ENCODE measurements at places on chromosomes 13 and 19.

DNA sequence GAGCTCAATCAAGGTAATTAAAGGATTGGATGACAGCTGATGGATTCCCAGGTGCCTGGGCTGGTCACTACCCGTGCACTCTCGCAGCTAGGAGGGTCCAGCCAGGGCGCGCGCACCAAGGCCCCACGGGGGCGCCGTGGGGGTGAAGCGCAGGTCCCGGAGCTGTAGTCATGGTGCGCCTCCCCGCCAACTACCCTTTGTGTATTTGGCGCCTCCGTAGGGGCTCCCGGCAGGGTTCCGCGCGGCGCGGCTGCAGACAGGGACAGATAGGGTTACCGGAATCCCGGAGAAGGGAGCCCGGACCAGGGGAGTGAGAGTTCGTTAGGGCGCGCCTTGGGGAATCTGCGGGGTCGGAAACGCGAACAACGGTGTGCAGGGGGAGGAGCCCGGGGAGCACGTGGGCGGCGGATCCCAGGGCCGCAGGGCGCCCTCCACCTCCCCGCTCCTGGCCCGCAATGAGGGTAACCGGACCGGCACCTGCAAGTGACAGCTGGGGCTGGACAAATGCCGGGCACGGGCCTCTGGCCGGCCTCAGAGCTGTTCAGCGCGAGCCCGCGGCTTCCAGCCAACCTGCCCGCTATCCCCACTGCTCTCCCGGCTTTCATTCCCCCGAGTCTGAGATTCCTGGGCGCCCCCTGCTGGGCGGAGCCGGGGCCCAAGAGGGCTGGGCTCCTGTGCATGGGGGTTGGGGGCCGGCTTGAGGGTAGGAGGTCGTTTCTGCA lies 3.4 kb upstream of the PRAM1 start:
- DNase-seq, result peak; percentile 94

- no peak for DNase-seq
Observed at GRCh38 chr13:74024314-74024713, 109.9 kb downstream of the KLF12 start.

GRCh38 chr13:78657699-78658629 lies 991 bp downstream of the OBI1 start:
- no peak for DNase-seq

GRCh38 chr19:44792281-44792680 lies 14.6 kb downstream of the CBLC start:
- no peak for DNase-seq

DNA sequence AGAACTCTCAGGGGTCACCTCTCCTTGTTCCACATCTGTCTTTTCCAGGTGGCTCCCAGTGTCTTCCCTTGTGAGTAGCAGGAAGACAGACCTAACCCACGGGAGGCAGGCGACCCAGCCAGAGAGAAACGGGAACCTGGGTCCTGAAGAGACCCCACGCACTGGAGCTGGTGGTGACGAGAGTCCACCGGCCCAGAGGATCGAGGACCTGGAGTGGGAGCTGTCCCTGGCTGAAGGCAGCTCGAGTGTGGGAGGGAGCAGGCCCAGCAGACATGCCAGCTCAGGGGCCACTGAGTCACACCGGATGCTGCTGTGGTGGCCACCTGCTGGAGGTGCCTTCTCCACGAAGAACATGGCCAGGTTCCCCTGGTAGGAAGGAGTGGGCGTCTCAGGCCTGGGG lies 66.5 kb upstream of the ATP12A start:
- no peak for DNase-seq

DNA sequence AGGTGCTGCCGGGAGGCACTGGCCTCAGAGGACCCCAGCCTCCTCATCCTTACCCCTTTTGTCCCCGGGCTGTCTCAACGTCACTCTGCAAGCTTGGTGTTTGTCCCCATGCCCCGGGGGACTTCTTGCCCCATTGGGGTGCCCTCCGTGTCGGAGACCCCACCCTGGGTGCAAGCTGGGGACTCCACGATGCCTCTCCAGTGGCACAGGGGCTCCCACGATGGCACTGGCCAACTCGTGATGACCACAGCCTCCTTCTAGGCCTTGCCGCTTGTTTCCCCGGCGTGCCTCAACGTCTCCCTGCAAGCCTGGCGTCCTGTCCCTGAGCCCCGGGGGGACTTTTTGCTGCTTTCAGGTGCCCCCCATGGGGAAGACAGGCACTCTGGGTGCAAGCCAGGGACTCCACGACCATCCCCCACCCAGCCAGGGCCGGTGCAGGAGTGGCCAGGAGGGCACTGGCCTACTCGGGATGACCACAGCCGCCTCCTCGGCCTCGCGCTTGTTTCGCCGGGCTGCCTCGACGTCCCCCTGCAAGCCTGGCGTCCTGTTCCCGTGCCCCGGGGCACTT lies 237.0 kb downstream of the TUBA3C start:
- DNase-seq, result no peak

DNA sequence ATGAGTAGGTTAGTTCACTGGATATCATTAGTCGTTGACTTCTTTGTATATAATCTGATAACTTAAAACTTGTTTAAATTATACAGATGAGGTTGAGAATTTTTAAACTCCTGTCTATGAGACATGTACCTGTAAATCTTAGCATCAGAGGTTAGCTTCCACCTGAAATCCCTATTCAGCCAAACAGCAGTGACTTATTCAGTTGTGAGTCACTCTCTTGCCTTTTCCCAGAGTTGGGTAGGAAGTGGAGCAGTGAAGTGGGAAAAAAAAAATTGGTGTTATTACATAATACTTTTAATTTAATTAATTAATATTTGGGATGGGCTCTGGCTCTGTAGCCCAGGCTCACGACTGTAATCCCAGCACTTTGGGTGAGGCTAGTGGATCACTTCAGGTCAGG lies 32.9 kb downstream of the ZNF701 start:
- no peak for DNase-seq

DNA sequence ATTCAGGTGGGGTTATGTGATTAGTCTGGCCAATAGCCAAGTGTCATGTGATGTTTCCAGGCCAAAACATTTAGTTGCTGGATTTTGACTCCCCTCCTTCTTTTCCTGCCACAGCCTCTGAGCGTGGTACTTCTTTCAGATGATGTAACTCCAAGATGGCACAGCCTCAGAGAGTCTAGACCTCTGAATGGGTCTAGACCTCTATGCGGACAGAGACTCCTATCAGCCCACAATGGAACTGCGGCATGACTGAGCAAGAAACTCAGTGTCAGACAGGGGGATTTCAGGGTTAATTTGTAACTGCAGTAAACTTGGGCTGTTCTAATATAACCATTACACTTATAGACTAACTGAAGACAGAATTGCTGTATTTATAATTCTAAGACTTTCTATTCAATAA lies 42.6 kb upstream of the ZDHHC20 start:
- DNase-seq, result no peak

GRCh38 chr13:58852076-58852475 lies 1220.5 kb downstream of the PCDH17 start:
- no peak for DNase-seq

DNA sequence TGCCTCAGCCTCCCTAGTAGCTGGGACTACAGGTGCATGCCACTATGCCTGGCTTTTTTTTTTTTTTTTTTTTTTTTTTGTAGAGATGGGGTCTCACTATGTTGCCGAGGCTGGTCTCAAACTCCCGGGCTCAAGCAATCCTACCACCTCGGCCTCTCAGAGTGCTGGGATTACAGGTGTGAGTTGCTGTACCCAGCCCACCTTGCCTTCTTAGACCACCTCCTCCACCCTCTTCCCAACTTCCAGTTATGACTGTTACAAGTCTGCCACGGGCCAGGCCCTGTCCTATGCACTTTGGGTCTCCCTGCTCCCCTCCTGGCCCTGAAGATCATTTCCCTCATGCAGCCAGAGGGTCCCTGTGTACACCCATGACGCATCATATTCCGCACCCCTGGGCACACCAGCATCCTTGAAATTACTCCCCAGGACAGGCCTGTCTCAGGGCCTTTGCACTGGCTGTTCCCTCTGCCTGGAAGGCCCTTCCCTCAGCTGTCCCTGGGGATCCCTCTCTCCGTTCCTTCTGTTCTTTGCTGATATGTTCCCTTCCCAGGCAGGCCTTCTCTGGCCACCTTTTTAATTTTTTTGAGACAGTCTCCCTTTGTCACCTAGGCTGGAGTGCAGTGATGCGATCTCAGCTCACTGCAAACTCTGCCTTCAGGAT lies 3.0 kb downstream of the LGALS4 start:
- DNase-seq, result no peak

- DNase-seq, result no peak
Observed at GRCh38 chr13:33547035-33547434, 261.5 kb upstream of the STARD13 start.

GRCh38 chr19:3106509-3107141 lies 12.5 kb downstream of the GNA11 start:
- DNase-seq, result no peak

DNA sequence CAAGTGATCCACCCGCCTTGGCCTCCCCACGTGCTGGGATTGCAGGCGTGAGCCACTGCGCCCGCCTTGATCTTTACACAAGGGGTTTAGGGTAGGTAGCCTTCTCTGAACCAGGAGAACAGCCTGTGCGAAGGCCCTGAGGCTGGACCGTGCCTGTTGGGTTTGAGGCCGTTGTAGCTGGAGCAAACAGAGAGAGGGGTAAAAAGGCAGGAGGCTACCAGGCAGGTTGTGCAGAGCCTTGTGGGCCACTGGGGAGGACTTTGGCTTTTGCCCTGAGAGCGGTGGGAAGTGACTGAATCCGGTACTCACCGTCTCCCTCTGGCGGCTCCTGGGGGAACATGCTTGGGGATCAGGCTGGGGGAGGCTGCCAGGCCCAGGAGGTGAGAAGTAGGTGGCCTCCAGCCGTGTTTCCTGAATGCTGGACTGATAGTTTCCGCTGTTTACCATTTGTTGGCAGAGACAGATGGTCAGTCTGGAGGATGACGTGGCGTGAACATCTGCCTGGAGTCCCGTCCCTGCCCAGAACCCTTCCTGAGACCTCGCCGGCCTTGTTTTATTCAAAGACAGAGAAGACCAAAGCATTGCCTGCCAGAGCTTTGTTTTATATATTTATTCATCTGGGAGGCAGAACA lies 24.6 kb downstream of the SPC24 start:
- DNase-seq, result no peak

GRCh38 chr13:23175920-23176319 lies 4.9 kb upstream of the SGCG start:
- DNase-seq, result no peak

GRCh38 chr13:32320528-32320927 lies 5.2 kb downstream of the BRCA2 start:
- no peak for DNase-seq

DNA sequence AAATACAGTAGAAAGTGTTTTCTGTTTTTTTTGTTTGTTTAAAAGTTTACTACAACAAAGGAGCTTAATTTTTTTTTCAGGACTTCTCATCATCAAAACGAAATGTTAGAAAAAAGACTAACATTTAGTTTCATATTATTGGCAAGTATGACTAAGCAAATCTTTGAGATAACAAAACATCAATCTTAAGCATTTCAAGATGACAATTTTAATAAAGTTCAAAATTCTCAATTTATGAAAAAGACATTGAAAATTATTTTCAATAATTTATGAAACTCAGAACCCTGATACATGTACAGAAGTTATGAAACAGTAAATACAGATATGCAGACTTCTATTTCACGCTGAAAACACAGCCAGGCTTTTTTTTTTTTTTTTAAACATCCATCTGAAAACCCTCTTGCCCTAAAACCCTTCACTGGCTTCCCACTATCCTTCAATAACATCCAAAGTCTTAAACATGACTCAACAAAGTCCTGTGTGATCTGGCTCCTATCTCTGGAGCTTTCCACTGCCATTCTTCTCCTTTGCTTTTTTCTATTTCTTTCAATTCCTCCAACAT lies 3.9 kb downstream of the RBM26 start:
- no peak for DNase-seq

- DNase-seq, result no peak
Observed at GRCh38 chr19:54459282-54460229, 4.0 kb downstream of the LENG9 start.

DNA sequence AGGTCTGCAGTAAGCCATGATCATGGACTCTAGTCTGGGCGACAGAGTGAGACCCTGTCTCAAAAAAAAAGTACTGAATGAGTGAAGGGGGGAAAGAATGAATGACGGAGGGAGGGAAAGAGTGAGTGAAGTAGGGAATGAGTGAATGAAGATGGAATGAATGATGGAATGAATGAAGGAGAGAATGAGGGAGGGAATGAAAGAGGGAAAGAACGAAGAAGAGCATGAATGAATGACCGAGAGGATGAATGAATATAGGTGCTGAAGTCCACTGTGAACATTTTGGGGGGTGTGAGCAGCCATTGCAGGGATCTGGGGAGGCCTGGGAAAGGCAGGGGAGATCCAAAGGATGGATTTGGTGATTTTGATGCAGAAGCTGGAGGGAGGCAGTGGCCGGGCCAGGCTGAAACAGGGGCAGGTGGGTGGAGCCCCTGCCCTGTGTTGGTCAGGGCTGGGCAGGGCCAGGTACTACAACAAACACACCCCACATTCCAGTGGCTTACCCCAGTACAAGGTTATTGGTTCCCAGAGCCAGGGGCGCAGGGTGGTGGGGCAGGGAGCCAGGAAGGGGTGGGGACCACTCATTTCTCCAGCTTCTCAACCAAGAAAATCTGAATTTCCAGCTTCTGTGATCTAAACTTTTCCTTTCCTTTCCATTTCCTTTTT lies 14.3 kb downstream of the SLC27A1 start:
- DNase-seq, result no peak

DNA sequence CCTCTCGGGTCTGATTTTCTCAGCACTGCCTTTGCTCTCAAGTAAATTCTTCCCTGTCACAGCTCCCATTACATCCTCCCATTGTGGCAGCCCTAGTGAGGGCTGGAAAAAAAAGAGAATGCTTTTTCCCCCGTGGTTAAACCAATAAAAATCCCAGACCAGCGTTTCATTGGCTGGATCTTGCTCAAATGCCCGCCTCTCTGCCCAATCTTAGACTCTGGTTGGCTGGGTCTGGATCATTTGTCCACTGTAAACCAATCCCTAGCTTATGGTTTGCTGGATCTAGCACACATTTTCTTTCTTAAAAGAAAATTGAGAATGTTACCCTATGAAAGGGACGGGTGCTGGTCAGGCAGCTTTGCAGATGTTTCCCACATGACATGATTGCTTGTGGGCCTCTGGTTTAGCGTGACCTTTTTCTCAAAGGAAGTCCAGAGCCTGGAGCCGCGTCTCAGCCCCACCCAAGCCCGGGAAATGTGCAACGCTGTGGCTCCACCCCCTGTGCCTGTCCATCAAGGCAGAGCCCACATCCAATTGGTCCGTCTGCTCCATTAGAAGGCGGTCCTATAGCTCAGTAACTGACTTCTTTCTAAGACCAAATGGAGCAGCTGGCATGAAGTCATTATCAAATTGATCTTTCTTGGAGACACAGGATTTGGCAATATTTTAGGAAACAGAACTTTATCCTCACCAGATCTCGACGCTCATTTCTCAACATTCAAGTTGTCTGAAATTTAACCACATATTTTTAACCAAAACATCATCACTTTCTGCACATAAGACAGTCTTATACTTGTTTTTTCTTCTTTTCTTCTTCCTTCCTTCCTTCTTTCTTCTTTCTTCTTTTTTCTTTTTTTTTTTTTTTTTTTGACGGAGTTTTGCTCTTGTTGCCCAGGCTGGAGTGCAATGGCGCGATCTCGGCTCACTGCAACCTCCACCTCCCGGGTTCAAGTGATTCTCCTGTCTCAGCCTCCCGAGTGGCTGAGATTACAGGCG lies 2.6 kb upstream of the MCEMP1 start:
- DNase-seq, result peak; percentile 81

Measured in H1 (cell line).